Progenitor cell of endocrine pancreas (in vitro differentiated cells): ENCODE measurements at places on chromosomes 5 and 9. TPM values are rescaled to one million over a fixed set of nuclear protein-coding genes. Genes with fewer than 3 reads are reported as not detected.

The SLC36A3 gene
- total RNA-seq: not detected in 2 replicates

The GGTA1 gene
- total RNA-seq: not detected in 2 replicates

The C5orf34 gene
- total RNA-seq: 4.8 and 4.9 TPM in 2 replicates

The ANKRD18B gene
- 2.3 and 2.9 TPM in 2 replicates for total RNA-seq

The ECPAS gene
- total RNA-seq: 116 and 117 TPM in 2 replicates
